Thyroid gland (tissue), 4 donors: ENCODE measurements at places on chromosomes 4 and X. TPM values are rescaled to one million over a fixed set of nuclear protein-coding genes. Genes with fewer than 3 reads are reported as not detected.
A peak's percentile ranks its signal among the peaks of the same experiment; 100 is the strongest.

GRCh38 chr4:127634181-127634580 is 1.4 kb downstream of the INTU start:
- no peak for DNase-seq

DNA sequence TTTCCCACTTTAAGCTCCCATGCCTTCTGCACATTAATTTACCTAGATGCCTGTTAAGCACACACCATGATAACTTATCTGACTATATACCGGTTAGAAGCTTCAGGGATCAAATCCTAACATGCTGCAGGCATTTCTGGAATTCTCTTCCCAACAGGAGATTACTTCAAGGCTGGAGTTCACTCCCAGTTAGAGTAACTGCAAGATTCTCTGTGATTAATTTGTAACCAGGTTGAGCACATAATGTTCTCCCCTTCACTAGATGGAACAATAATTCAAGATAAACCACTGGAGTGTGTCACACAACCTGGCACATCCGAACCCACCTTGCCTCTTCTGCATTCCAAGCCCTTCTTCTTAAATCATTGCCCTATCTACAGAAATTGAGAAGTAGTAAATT is 11.8 kb upstream of the UGT2A3 start:
- no peak for DNase-seq

DNA sequence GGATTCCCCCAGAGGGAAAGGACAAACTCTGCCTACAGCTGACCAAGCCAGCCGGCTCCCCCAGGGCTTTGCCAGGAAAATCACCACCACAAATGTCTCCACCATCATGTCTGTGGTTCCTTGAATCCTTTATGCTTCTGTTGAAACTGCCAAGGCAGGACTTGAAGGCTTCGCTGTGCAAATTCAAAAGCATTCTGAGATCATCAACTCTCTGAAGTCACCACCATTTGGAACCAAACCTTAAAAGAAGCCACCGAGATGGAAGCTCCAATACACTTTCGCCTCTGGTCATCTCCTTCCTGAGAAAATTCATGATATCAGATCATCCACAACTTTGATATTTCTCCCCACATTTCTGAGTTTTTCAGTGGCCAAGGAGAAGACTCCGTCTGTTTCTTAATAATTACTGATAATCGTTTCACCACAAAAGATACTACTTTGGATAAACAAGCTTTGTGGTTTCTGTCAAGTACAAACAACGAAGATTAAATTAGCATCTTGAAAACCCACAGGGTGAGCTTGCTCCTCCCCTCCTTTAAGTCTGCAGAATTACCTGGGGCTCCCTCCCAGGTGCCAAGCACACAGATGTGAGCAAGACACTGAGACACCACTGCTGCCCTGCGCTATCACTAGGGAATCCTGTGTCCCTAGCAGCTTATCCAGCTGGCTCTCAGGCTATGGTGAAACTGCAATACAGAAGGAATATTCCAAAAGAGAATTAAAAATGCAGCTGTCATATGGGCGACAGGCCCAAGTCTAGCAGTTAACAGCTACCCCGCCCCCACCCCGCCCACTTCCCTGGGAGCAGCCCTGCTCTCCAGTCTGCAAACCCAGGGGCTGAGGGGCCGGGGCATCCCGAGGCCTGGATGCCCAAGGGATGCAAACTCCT is 125.0 kb upstream of the TBL1X start:
- DNase-seq: no peak

The DCHS2 gene
- 0.45 TPM for total RNA-seq

DNA sequence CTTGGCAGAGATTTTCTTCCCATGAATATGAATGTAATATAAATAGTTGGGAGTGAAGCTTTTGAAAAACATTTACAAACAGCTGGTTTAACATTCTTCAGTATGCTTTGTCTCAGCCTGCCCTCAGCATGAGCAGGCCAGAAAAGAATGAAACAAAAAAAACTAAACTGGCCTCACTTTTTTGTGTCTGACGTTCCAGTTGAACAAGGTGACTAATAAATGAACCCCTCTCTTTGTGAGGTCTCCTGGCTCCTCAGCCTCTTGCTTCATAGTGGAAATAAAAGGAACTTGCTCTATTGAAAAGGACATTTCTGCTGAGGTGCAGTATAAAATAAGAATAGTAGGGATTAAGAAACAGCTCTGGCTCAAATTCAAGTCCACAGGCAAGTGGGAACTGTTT is 9.4 kb downstream of the CHST7 start:
- no peak for DNase-seq

GRCh38 chr4:168059251-168059650 is 33.1 kb upstream of the ANXA10 start:
- no peak for DNase-seq

The SYTL5 gene
- total RNA-seq: 0.11 TPM

The CXorf49 gene
- total RNA-seq: not detected

DNA sequence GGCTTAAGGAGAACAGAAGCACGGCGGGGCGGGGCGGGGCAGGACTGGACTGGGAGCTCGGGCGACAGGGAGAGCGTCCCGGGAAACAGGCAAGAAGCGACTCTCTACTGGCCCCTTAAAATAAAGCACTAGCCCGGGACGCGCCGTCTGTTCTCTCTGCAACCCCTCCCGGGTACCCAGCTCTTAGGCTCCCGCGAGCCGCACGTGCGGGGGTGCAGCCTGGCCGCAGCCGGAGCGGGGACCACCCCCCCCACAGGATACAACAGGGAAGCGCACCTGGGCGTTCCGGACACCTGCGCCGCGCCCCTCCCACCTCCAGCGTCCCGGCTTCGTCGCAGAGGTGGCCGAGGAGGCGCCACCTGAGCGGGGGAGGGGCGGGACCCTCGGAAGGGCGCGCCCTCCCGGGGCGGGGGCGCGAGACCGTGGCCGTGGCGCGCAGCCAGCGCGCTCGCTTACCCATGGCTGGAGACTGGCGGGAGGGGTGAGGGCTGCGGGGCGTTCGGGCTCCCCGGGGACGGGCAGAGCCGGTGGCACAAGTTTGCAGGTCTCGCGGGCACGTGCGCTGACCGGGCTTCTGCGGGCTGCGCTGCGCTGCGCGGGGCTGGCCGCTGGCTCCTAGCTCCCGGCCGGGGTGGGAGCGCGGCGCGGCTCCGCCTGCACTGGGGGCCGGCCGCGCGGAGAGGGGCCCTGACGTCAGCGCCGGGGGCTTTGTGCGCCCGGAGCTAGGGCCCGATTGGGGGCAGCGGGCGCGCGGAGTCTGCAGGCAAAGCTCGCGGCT is 91.5 kb downstream of the GEMIN8 start:
- DNase-seq: peak; percentile 69

DNA sequence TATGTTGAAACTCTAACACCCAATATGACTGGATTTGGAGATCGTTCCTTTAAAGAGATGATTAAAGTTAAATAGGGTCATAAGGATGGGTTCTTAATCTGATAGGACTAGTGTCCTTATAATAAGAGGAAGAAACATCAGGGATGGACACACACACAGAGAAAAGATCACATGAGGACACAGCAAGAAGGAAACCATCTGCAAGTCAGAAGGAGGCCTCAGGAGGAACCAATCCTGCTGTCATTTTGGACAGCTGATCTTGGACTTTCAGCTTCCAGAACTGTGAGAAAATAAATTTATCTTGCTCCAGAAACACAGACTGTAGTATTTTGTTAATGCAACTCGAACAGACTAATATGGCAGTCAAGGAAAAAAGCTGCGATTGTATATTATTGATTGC is 631.5 kb downstream of the PCDH7 start:
- DNase-seq: no peak

- DNase-seq: no peak
Observed at GRCh38 chrX:145623453-145623852, 194.2 kb upstream of the SLITRK2 start.

DNA sequence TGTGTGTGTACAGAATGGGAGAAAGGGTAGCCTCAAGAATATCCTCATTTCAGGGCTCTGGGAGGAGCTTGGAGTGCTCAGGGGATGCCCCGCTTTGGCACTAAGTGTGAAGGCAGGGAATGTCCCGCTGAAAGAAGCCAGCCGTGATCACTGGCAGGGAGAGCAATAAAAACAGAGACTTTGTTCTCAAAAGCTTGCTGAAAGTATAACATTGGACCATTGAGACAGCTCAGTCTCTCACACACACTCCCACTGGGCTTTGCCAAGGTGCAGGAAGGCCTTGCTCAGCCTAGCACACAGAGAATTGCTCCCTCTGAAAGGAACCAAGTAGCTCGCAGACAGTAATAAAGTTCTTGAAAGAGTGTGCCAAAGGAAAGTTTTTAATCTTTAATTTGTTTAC is 143.8 kb upstream of the SLITRK2 start:
- DNase-seq: no peak

- no peak for DNase-seq
Observed at GRCh38 chrX:110671068-110671803, 124.4 kb downstream of the CHRDL1 start.

DNA sequence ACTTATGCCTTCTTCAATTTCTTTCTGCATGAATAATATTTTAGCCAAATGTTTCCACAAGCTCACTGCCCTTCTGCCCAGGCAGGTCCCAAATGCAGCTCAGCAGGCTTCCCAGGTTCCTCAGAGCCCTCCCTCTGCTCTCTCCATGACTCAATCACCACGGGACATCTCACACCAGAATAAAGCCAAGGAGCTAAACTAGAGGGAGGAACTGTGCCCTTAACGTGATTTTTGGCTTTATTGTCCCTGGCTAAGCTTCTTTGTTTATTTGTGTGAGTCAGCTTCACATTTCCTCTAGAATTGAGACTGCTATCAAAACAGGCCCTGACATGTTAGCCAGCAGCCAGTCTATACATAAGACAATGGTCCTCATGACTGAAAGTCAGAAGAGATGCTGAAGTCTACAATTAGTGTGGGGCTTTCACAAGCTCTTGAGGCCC is 186.4 kb upstream of the GALNT7 start:
- DNase-seq: peak; percentile 15

- peak; percentile 43 for DNase-seq
Observed at GRCh38 chr4:16082426-16083240, 1.2 kb downstream of the PROM1 start.

The ARAP2 gene
- total RNA-seq: 109 TPM

DNA sequence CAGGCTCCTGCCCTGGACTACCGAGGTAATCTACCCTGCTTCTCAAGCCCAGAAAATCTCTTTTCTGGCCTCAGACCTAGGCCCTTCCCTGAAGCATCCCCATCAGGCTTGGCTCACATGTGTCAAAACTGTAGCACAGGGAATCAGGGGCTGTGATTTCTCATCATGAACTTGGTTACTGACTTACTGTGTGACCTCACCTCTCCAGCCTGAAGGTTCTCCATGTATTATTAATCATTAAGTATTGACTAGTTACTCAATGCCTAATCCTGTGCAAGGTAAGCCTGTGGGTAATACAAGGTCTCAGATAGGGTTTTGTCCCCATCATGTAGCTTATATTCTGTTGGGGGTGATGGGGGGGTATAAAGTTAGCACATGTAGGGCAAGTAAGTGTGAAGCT is 6.8 kb downstream of the SRPX2 start:
- DNase-seq: no peak

The KCNIP4 gene
- 5.7 TPM for total RNA-seq

The ZNF157 gene
- 1.2 TPM for total RNA-seq

DNA sequence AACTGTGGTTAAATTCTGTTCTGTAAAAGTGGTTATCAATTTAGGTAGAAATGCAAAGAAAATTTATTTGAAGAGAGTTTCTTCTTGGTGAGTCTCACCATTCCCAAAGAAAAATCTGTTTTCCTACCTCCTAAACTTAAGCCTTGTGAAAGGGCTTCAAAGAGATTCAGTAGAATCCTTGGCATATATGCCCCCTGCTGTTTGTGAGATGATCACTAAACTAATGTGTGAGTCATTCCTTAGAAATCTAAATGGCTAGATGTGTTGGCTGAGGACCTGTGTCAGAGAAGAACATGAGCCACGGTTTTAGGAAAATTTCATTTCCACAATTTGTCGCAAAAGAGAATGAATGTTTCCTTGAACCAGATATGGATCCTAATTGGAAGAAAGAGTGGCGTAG is 260.9 kb downstream of the SLC7A11 start:
- no peak for DNase-seq

DNA sequence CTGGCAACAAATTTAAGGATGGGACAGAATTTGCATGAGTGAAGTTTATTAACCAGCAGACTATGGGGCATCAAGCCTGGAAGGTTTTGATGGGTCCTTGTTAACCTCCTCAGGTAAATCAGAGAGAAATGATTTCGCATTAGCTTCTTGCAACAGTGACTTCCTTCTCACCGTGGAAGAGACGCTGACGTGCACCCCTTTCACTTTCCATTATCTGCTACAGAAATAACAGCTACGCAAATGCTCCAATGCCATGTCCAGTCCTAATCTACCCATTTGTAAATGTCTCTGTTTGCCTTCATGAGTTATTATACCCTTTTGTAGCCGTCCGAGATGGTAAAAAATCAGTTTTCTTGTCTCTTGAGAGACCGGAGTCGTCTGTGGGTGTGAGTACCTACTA is 100.3 kb downstream of the SLC34A2 start:
- DNase-seq: no peak

The TRPC5OS gene
- total RNA-seq: not detected

The DRD5 gene
- total RNA-seq: not detected

The ZBED1 gene
- total RNA-seq: 32.4 TPM

GRCh38 chr4:56653461-56654237 is 27.4 kb downstream of the HOPX start:
- no peak for DNase-seq

DNA sequence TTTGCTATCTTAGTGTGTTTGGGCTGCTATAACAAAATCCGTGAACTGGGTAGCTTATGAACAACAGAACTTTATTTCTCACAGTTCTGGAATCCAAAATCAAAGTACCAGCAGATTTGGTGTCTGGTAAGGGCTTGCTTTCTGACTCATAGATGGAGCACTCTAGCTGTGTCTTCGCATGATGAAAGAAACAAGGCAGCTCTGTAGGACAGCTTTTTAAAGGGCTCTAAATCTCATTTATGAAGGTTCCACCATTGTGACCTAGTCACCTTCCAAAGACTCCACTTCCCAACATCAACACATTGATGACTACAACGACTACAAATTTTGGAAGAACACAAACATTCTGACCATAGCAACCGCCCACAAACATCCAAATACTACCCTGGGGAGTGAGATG is 158.6 kb upstream of the LCORL start:
- DNase-seq: no peak

The TRAM1L1 gene
- total RNA-seq: 7.7 TPM

- DNase-seq: no peak
Observed at GRCh38 chr4:7795983-7796382, 143.7 kb downstream of the AFAP1 start.

The TREX2 gene
- total RNA-seq: not detected

The PDGFC gene
- total RNA-seq: 28.9 TPM

DNA sequence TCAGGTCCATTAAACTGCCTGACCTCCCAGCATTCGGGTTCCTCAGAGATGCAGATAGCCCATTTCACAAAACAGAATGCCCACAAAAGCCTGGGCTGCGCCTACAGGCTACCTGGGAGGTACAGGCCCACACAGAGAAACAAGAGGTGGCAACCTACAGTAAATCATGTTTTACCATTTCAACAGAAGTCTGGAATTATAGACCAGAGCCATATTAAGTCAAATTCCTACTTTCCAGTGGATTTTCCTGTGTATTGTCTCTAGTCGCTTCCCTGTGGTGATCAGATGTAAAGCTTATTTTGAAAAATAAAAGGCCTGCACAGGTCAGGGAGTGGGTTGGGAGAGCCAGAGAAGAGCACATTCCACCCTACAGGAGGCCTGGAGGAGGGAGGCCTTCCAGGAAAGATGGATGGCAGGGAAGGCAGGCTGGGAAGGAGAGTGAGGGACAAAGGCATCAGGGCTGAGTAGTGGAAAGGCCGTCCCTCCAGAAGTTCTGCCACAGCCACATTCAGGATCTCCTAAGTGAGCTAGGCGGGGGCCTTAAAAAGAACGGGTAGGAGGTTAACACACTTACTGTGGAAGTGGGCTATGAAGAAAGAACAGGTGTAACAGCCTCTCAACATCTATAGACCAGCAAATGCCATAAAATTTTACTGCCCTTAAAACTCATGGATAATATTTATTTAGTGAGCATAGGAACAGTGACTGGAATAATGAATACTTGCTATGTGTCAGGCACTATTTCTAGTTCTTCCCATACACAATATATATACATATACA is 19.0 kb upstream of the USO1 start:
- no peak for DNase-seq
